Activated T-helper 1 cell treated with anti-CD3 and anti-CD28 coated beads, Interleukin-12 subunit alpha, Interleukin-12 subunit beta, Interleukin-2, Interleukin-4 antibody, amounts not matched to agents 30 ng/mL and 10 ng/mL and 1 ng/mL, durations not matched to agents 14 hours and 24 hours and 36 hours (primary cell): ENCODE measurements at places on chromosomes 11 and 22. TPM values are rescaled to one million over a fixed set of nuclear protein-coding genes. Genes with fewer than 3 reads are reported as not detected.

EFCAB6 gene
- total RNA-seq, result 0.17 TPM in 1 of 2 replicates, not detected in the other

F2 gene
- not detected in 2 replicates for total RNA-seq

DNA sequence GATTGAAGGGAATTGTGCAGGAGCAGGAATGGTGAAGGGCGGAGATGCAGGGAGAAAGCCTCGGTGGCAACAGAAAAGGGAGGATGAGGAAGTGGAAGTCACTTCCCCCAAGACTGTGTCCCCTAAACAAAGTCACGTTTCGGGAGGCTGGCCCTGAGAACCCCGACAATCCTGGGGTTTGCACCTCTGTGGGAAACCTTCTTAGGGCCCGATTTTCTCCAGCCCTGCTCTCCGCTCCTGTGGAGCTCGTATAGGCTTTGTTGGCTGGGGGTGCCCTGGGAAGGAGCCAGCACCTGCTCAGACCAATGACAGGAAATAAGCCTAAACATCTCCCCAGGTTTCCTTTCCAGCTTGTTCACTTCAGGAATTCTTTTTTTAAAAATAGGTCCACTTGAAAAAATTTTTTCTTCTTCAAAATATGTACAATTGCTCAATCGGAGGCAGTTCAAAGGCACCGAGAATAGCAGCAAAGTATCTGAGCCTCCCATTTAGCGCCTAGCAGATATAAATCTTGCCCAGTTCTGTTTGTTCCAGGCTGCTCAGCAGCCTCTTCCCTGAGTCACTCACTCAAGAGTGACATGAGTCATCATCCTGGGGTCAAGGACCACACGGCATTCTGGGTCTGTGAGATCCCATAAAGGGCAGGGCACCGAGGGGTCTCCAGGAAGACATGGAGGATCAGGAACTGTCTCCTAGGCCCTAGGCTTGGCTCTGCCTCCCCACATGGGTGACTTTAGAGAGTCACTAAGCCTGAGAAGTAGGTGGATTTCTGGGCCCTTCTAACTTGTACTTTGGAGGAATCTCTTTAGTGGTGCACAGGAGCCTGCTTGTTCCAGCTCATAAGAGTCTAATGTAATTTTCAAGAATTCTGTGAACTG lies 34.0 kb downstream of the IRAG1 start:
- peaks cover 42% of the 10 kb centered on the region for H3K4me1 ChIP-seq
- no peak for DNase-seq
- H3K36me3 ChIP-seq, result no peaks in the 10 kb centered on the region
- H3K4me3 ChIP-seq, result no peak overlapping the region

GRCh38 chr11:44779736-44780520 lies 53.2 kb downstream of the TSPAN18 start:
- no peak overlapping the region for H3K4me3 ChIP-seq
- H3K27ac ChIP-seq, result no peak overlapping the region
- H3K27me3 ChIP-seq, result peaks cover 4% of the 10 kb centered on the region
- no peak for DNase-seq
- H3K4me1 ChIP-seq, result no peaks in the 10 kb centered on the region

DNA sequence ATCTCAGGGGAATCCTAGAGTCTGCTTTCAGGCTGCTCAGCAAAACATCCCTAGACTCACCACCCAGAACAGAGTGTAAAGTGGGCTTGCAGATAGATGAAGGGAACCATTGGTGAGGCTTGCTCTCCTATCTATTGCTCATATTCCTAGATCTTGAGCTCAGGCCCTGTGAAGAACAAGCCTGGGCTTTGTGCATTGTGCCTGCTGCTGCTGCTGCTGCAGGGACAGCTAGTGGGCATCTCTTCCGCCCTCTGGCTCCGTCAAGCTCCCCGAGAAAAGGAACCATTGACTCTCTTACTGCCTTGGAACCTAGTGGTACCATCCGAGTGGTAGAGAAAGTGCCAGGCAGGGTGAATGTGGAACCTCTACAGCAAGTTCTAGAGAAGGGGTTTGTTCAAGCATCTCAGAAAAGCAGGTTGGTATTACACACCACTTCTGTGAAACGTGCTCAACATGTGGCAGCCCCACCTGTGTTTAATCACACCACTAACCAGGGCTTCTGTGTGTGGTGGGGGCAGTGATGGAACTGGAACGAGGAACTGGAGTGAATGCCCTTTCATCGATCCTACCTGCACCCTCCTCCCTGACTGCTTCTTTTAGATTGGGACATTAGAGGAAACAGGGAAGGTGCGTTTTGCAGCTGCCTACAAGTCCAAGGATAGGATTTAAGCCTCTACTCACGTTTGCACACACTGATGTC lies 4.4 kb downstream of the BACE1-AS start:
- DNase-seq, result no peak

GRCh38 chr11:100902454-100903141 lies 215.5 kb downstream of the ARHGAP42 start:
- H3K4me3 ChIP-seq, result no peak overlapping the region
- no peak for DNase-seq
- no peak overlapping the region for H3K27ac ChIP-seq
- no peaks in the 10 kb centered on the region for H3K27me3 ChIP-seq

DNA sequence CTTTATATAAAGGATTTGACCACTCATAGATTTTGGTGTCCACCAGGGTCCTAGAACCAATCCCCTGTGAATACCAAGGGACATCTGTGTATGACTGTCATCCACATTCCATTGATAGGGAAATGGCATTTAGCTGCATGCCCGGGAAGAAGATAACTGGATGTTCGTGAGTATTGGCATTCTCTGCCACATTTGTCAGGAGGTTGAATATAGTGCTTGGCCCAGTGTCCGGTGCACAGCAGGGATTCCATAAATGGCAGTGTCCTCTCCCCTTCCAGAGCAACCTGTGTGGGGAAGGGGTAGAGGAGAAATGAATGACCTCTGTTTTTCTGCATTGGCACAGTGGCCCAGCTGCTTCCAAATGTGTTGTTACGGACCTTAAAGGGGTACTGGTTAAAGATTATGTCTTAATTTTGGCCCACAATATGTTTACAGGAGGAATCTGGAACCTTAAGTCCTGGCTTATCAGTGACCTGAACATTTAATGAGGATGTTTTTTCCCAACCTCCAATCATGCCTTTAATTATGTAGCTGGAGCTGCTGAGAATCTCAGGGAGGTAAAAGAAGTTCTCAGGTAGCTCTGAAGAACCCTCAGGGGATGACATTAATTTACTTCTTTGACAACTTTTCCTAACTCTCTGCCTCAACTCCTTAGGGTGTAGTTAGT lies 33.6 kb upstream of the OR4B1 start:
- H3K36me3 ChIP-seq, result no peaks in the 10 kb centered on the region
- H3K27me3 ChIP-seq, result no peaks in the 10 kb centered on the region
- H3K4me1 ChIP-seq, result no peaks in the 10 kb centered on the region
- DNase-seq, result no peak
- no peak overlapping the region for H3K27ac ChIP-seq

CHRM1 gene
- not detected in 2 replicates for total RNA-seq

DNA sequence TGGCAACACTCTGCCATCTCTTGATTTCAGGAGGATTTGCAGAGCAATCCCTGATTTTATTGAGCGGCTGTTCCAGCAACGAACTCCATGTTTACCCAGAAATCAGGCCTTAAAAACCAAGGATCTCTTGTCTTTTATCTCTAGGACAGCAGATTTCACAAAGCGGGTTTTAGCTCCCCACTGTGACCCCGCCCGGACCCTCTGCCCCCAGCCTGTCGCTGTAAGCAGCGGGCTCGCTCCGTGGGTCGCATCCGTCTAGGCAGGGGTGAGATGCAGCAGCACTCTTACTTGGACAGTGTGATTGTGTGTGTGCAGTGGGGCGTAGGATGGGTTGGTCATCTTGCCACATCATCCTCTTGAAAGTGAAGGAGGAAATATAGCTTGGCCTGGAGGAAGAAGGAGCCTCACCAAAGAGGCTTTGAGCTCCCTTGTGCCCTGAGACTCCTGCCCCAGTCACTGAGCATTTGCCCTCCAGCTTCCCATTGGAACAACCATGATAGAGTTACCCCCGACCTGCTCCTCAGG lies 189.2 kb upstream of the TBCEL start:
- H3K4me3 ChIP-seq, result no peak overlapping the region
- no peak for DNase-seq
- peaks cover 10% of the 10 kb centered on the region for H3K4me1 ChIP-seq
- peaks cover 7% of the 10 kb centered on the region for H3K27me3 ChIP-seq

DNA sequence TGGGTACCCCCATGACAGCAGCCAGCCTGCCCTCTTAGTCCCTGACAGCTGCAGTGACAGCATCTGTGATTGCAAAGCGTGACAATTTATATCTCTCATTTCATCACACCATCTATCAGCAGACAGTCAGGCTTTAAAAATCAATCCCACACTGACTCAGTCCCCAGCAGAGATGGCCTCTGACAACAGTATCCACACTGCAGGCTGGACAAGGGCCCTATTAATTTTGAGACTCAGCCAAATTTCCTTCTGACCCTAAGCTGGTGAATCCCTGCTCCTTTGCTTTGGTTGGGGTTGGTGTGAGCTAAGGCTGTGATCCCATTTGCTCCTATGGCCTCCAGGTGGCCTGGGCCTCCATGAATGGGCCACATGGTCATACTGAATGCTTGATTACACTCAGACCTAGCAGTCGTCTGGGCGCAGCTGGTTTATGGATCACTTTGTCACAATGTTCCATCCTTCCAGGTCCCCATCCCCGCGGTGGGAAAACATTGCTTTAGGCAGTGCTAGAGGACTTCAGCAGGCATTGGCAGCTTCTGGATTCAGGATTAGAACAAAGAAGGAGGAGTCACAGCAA lies 68.2 kb upstream of the B3GAT1 start:
- no peak overlapping the region for H3K27ac ChIP-seq
- no peaks in the 10 kb centered on the region for H3K36me3 ChIP-seq
- no peak overlapping the region for H3K4me3 ChIP-seq
- no peak for DNase-seq

DNA sequence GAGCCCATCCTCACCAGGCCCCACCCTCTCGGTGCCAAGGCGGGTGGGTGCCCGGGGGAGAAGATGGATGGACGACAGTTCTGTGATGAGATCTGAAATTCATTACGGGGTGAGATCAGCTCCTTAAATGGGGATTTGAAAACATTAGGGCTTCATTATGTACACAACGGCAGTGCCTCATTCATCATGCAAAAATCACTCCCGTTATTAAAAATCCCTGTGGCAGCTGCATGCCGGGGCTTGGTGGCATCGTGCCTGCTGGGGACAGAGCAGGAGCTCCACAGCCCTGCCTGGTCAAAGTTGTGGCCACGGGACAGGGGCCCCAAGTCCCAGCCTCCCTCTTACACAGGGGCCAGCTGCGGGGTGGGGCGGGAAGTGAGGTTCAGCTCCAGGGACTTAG lies 20.2 kb downstream of the OTUB1 start:
- no peak overlapping the region for H3K27ac ChIP-seq
- no peaks in the 10 kb centered on the region for H3K36me3 ChIP-seq
- no peak for DNase-seq

ACTN3 gene
- 0.05 TPM in 1 of 2 replicates, not detected in the other for total RNA-seq

GRCh38 chr11:60165538-60165937 lies 17.3 kb downstream of the MS4A6A start:
- H3K27ac ChIP-seq, result no peak overlapping the region
- H3K4me3 ChIP-seq, result no peak overlapping the region
- H3K27me3 ChIP-seq, result no peaks in the 10 kb centered on the region
- no peak for DNase-seq
- peaks cover 5% of the 10 kb centered on the region for H3K4me1 ChIP-seq

- peak overlapping the region; percentile 95 for H3K4me3 ChIP-seq
- no peaks in the 10 kb centered on the region for H3K27me3 ChIP-seq
- peak overlapping the region; percentile 95 for H3K27ac ChIP-seq
- peaks cover 39% of the 10 kb centered on the region for H3K36me3 ChIP-seq
- H3K4me1 ChIP-seq, result peaks cover 90% of the 10 kb centered on the region
Observed at GRCh38 chr22:36156515-36157419, 3.8 kb downstream of the APOL3 start.

OR4D9 gene
- total RNA-seq, result not detected in 2 replicates

DNA sequence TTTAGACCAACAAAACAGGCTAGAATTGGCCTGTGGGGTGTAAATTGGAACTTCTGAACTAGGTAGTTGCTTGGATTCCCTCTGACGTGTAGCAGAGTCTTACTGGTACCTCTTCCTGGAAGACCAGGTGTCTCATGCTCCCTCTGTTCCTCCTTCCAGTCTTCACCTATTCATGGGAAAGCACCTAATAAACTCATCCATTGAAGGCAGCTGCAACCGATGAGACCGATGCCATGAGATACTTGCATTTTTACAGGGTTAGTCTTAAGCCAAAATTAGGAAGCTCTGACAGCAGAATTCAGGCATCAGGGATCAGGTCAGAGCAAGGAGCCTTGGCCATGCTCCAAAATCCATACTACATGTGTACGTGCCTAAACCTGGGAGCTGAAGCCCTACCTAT lies 13.2 kb upstream of the HEPHL1 start:
- no peak for DNase-seq
- no peaks in the 10 kb centered on the region for H3K36me3 ChIP-seq
- H3K4me1 ChIP-seq, result no peaks in the 10 kb centered on the region
- no peak overlapping the region for H3K4me3 ChIP-seq
- H3K27ac ChIP-seq, result no peak overlapping the region
- no peaks in the 10 kb centered on the region for H3K27me3 ChIP-seq

DNA sequence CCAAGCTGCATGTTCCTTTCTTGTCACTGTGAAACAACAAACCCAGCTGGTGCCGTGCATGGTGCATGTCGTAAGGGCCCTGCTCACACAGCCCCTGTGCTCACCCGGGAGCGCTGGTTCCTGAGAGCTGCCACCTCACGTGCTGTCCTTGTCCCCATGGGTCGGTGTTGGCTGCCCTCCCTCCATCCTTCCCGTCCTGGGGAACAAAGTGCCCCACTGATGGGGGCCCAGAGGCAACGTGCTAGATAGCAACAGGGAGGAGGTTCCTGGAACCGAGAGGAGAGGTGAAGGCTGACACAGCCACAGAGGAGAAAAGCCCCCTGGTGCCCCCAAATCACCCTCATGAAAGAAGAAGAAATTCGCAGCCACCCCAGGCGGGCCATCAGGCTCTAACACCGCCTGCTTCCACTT lies 56.6 kb upstream of the SLC22A12 start:
- no peak overlapping the region for H3K27ac ChIP-seq
- peaks cover 22% of the 10 kb centered on the region for H3K27me3 ChIP-seq
- H3K36me3 ChIP-seq, result no peaks in the 10 kb centered on the region
- H3K4me3 ChIP-seq, result no peak overlapping the region

GRCh38 chr11:76361374-76361773 lies 19.6 kb downstream of the THAP12 start:
- H3K4me1 ChIP-seq, result peaks cover 30% of the 10 kb centered on the region
- peaks cover 31% of the 10 kb centered on the region for H3K36me3 ChIP-seq
- H3K27me3 ChIP-seq, result no peaks in the 10 kb centered on the region
- H3K4me3 ChIP-seq, result no peak overlapping the region
- no peak for DNase-seq
- no peak overlapping the region for H3K27ac ChIP-seq

DNA sequence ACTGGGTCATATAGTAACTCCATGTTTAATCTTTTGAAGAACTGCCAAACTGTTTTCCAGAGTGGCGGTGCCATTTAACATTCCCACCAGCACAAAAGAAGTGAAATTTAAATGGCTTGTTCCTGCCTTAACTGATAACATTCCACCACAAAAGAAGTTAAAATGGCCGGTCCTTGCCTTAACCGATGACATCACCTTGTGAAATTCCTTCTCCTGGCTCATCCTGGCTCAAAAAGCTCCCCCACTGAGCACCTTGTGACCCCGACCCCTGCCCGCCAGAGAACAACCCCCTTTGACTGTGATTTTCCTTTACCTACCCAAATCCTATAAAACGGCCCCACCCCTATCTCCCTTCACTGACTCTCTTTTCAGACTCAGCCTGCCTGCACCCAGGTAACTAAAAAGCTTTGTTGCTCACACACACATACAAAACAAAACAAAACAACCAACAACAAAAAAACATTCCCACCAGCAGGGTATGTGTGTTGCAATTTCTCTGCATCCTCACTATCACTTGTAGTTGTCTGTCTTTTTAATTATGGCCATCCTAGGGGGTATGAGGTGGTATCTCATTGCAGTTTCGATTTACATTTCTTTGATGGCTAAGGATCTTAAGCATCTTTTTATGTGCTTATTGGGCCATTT lies 109.0 kb downstream of the FAR1 start:
- peaks cover 22% of the 10 kb centered on the region for H3K27me3 ChIP-seq
- DNase-seq, result no peak
- no peaks in the 10 kb centered on the region for H3K36me3 ChIP-seq
- H3K4me1 ChIP-seq, result no peaks in the 10 kb centered on the region
